Effector CD8-positive, alpha-beta T cell (primary cell): ENCODE measurements at places on chromosomes 2 and 18.

DNA sequence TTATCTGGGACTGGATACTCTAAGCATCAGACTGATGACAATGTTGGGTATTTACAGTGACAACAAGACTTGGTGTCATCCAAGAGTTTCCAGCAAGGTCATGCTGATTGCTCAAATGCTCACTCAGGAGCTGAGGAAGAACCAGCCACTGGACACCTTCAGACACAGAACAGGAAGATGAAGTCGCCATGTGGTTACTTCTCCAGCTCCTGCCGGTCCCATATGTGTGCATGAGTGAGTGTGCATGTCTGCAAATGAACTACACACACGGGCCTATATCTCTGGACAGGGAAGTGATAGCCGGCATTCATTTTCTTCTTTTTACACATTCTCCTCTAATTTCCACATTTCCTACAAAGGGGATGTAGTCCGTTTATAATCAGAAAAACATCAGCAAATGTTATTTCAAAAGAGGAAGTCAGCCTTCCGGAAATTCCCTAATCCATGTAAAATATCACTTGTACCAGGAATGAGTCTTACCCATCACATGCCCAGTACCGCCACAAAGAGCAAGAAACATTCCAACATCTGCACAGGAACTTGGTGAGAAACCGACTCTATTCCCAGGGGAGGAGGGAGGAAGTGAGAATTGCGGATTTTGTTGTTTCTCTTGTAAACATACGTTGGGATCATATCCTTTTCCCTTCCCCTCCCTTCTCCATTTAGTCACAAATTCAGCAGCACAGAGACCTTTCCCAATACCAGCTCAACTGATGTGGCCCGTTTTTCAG lies 10.8 kb downstream of the RFX8 start:
- no peak for DNase-seq

GRCh38 chr2:207143215-207144172 lies 22.3 kb downstream of the KLF7 start:
- peak; percentile 39 for DNase-seq

DNA sequence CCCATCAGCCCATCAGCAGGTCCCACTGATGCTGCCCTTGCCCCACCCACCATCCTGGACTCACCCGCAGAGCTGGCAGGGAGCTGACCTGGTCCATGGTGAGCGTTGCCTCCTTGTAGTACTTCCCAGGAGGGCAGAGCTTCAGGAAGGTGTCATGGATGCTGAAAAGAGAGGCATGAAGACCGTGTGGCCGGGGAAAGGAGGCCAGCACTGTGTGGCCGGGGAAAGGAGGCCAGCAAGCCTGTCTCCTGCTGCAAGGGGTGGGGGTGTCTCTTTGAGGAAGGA lies 11.9 kb downstream of the CIB4 start:
- DNase-seq, result no peak

- no peak for DNase-seq
Observed at GRCh38 chr2:111134055-111134454, 13.3 kb downstream of the BCL2L11 start.

- DNase-seq, result no peak
Observed at GRCh38 chr18:74905247-74905646, 303.7 kb downstream of the PTGR3 start.

DNA sequence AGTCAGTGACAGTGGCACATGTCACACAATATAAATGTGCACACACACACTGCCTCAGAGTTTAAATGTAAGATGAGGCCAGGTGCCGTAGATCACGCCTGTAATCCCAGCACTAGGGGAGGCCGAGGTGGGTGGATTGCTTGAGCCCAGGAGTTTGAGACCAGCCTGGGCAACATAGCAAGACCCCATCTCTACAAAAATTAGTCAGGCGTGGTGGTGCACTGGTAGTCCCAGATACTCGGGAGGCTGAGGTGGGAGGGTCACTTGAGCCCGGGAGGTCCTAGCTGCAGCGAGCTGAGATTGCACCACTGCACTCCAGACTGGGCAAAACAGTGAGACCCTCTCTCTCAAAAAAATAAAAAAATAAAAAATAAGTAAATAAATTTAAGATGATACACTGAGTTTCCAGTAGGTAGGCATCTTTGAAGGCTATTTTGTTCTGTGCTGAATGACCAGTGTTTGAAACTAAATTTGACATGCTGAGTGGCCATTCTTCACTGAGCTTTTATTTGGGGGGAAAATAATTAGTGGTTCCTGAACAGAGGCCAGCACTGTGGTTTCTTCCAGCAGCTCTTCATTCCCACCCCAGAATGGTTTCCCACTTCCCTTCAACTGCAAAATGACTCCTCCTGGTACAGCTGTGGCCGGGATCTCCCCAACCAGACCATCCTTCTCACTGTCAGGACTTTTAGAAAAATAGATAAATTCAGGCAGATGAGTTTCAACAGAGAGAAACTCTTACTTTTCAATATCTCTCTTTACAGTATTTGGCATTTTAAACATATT lies 44.9 kb downstream of the PSMG2 start:
- no peak for DNase-seq

GRCh38 chr2:224669449-224669848 lies 46.7 kb downstream of the CCDC195 start:
- DNase-seq, result no peak

GRCh38 chr2:229686122-229686919 lies 28.0 kb downstream of the DNER start:
- DNase-seq, result no peak

DNA sequence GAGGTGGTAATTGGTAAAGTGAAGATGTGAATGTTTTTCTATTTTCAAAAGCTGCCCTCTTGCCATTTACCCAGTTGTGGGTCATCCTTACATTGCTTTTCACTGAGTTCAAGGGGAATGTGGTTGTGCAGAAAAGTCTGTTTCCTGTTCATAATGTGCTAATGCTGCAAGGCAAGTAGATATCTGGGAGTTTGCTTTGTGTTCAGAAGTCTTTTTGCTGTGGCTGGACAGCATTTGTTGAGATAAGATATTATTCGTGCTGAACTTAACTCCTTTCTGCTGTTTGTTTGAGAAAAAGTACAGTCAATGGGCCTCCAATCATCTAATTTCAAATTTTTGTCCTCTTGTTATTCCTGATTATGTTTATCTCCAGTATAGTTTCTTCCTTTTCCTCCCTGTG lies 263.2 kb downstream of the LTBP1 start:
- DNase-seq, result no peak

DNA sequence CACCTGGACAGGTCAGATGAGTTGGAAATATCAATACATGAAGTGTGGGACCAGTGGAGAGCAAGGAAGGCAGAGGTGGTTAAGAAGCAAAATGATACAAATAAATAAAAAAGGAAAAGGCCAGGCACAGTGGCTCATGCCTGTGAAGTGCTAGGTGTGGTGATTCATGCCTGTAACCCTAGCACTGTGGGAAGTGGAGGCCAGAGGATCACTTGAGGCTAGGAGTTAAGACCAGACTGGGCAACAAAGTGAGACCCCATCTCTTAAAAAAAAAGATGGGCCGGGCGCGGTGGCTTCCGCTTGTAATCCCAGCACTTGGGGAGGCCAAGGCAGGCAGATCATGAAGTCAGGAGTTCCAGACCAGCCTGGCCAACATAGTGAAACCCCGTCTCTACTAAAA lies 2.9 kb downstream of the STON1 start:
- no peak for DNase-seq

DNA sequence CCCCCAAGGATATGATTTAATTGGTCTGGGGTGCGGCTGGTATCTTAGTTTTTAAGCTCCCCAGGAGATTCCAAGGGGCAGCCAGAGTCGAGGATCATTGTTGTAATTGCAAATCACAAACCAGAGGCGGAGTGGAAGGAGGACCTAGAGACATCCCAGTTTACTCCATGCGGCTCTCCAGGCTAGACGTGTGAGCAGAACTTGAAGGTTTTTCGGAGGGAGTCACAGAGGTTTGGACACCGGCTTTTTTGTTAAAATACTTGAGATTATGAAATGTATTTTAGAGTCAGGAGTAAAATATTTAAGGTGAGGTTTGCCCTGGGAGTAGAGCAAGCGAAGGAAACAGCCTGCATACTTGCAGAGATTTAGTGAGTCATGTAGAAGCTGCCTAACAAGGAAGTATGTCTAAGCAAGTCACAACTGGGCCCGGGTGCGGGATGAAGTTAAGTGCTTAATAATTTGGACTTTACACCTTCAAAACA lies 39.5 kb downstream of the TGOLN2 start:
- no peak for DNase-seq

GRCh38 chr18:13541621-13542519 lies 184.5 kb downstream of the FAM210A start:
- no peak for DNase-seq

GRCh38 chr2:141384676-141385075 lies 746.1 kb downstream of the LRP1B start:
- DNase-seq, result no peak

GRCh38 chr18:39886136-39886535 lies 2068.9 kb upstream of the PIK3C3 start:
- DNase-seq, result no peak

GRCh38 chr18:7855028-7855427 lies 287.9 kb downstream of the PTPRM start:
- no peak for DNase-seq

DNA sequence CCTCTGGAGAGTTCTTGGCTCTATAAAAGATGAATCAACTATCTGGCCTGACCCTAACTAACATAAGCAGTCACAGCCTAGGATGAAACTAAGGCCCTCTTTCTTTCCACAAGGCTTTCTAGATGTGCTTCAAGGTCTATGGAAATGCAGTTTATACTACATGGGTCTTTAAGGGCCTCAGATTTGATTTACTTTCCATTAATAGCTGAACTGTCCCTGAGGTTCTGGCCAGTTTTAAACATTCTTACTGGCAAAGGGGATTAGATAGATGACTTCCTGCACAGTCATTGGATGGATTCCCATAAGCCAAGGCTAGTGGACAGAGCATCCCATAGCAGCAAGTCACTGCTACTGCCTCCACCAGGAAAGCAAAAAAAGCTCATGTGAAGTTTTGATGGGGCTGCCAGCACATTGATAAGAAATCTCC lies 38.1 kb upstream of the LCLAT1 start:
- no peak for DNase-seq

GRCh38 chr2:120302301-120302700 lies 43.6 kb upstream of the INHBB start:
- DNase-seq, result no peak

- DNase-seq, result no peak
Observed at GRCh38 chr2:1940679-1941078, 196.4 kb upstream of the PXDN start.

GRCh38 chr2:219218217-219218731 lies 484 bp downstream of the ABCB6 start:
- peak; percentile 45 for DNase-seq

GRCh38 chr2:58032764-58033080 lies 13.9 kb upstream of the VRK2 start:
- DNase-seq, result no peak

- DNase-seq, result no peak
Observed at GRCh38 chr2:147076634-147077033, 768.2 kb upstream of the ACVR2A start.

- no peak for DNase-seq
Observed at GRCh38 chr18:75003764-75004690, 204.9 kb downstream of the PTGR3 start.

GRCh38 chr2:154978244-154978643 lies 279.7 kb downstream of the KCNJ3 start:
- DNase-seq, result no peak

DNA sequence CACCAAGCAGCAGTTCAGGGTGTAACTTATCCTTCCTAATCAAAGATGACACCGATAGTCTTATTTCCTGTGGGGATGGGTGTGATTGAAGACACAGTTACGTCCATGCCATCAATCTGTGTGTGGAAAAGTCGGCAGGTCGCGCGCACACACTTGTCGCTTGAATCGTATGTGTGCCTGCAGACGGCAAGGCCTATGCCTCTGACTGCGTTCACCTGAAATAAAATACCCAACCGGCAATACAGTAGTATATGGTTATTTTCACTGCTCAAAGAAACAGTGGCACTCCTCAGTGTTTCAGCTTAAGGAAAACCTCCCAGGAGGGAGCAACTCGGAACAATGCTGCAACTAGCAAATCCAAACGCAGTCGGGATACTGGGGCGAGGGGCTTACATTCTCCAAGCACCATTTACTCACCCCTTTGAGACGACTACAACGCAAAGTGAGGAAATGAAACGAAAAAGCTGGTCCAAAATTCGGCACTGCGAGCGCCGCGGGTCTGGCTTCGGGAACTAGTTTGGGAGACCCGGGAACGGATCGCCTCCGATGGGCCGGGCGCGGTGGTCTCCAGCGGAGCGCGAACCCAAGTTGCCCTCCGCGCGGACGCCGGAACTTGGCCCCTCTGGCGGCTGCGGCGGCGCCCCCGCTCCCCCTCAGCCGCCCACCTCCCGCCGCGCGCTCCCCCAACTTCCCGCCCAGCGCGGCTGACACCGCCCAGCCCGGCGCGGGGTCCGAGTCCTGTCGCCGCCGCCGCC lies 675 bp downstream of the PRKD3 start:
- peak; percentile 13 for DNase-seq

- no peak for DNase-seq
Observed at GRCh38 chr2:118006326-118006725, 7.5 kb downstream of the CCDC93 start.

GRCh38 chr2:42965196-42965595 lies 172.8 kb upstream of the HAAO start:
- no peak for DNase-seq

GRCh38 chr18:6879508-6880195 lies 150.1 kb downstream of the ARHGAP28 start:
- DNase-seq, result no peak

DNA sequence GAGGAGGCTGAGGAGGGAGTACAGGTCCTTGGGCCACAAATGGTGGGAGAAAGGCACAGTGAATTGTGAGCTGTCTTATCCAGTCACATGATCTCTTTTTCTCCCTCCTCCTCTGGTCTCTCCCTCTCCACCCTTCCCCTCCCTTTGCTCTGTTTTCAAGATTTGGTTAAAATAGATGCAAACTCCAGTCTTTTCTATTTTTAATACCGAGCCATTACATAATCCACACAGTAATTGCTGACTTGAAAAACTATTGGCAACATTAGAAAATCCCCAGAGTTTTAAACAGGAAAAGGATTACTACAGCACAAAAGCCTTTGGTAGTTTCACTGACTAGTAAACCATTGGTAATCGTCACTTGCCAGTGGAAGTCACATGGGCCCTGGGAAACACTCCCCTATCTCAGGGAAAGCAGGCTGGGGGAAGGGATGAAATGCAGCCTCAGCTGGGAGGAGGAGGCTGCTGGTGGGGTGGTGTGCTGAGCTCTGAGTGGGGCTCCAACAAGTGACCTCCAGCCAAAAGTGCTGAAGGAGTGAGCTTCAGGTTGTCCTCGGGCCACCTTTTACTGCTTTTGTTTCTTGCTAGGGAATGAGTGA lies 57.4 kb upstream of the PCBP1 start:
- no peak for DNase-seq

DNA sequence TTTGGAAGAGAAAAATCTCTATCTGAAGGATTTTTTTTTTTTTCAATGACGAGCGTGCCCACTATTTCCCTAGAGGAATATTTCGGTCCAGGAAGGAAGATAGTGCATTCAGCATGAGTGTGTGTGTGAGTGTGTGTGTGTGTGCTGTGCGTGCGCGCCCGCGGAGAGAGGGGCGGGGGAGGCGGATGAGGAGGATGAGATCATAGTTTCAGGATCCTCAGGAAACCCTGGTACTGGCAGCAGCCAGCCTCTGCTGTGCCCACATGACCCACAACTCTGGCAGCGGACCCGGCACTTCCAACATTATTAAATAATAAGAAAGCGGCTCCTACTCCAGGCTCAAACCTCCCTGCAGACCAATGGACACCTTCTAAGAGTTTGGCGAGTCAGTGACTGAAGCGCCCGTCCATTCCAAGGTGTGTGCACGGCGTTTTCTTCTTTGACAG lies 217.0 kb upstream of the DTNA start:
- no peak for DNase-seq

GRCh38 chr2:221517696-221518151 lies 54.4 kb downstream of the EPHA4 start:
- DNase-seq, result peak; percentile 8

- no peak for DNase-seq
Observed at GRCh38 chr2:117557626-117558025, 256.9 kb upstream of the DDX18 start.
